ENCODE measurements at places on chromosomes 12 and 14.

DNA sequence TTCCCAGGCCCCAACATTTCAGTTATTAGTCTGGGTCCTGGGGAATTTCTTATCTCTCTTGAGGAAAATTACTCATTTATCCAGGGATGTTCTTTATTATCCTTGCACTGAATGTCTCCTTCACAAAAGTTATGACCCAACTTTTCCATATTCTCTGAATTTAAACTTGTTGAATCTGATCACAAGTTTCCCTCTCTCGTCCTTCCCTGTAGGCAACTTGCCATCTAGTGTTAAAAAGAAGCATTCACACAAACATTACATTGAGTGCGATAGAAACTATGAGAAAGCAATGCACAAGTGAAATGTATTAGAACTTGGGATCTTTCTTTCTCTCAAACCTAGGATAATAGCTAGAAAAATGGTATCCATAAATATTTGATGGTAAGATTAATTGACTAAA, 608.4 kb downstream of the FSCB start:
- DNase-seq = no peak

GRCh38 chr12:117388951-117389446, 27.6 kb upstream of the NOS1 start:
- DNase-seq = no peak

GRCh38 chr12:67649570-67650387, 1.2 kb downstream of the DYRK2 start:
- peak; percentile 44 for DNase-seq

DNA sequence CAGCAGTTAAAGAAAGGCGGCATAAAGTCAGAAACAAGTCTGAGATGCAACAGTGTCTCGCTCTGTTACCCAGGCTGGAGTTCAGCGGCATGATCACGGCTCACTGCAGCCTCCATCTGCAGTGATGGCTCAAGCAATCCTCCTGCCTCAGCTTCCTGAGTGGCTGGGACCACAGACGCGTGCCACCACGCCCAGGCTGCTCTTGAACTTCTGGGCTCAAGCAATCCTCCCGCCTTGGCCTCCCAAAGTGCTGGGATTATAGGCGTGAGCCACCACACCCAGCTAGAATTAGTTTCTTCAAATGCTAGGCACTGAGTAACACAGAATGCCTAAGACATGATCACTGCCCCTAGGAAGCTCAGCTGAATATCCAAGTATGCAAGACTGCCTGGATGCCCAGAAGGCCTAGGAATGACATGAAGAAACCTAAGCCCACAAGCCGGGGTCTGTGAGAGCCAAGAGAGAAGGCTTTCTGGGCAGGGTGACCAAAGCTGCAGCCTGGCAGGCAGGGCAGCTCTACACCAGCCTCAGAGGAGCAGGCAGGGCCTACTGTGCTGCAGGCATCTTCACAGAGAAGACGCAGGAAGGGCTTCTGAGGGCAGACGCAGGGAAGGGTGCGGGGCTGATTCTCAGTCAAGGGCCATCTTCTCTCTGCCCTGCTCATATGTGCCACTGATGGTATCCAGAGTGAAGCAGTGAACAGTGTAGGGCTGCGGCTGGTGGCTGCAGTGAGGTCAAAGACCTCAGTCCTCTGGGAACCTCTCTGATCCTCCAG, 4.3 kb upstream of the PPP2R5C start:
- no peak for DNase-seq

GRCh38 chr12:112167718-112168525, 42.6 kb downstream of the TRAFD1 start:
- no peak for DNase-seq

- no peak for DNase-seq
Observed at GRCh38 chr12:103475073-103475472, 20.7 kb downstream of the C12orf42 start.

DNA sequence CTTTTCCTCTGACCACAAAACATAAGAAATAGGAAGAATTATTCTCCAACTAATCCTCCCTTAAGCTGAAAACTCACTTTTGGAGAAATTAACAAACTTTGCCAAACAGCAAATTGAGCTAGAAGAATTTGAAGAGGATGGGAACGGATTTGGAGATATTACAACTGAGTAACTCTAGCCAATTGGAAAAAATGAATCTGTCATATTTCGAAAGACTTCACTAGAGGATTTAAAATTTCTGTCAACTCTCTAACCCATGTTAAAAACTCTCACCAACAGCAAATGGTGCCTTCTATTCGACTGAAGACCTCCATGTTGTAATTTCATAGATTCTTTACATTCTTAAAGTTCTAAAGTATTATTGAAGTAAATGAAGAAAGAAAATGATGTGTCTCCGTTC, 414.2 kb downstream of the RMST start:
- no peak for DNase-seq

DNA sequence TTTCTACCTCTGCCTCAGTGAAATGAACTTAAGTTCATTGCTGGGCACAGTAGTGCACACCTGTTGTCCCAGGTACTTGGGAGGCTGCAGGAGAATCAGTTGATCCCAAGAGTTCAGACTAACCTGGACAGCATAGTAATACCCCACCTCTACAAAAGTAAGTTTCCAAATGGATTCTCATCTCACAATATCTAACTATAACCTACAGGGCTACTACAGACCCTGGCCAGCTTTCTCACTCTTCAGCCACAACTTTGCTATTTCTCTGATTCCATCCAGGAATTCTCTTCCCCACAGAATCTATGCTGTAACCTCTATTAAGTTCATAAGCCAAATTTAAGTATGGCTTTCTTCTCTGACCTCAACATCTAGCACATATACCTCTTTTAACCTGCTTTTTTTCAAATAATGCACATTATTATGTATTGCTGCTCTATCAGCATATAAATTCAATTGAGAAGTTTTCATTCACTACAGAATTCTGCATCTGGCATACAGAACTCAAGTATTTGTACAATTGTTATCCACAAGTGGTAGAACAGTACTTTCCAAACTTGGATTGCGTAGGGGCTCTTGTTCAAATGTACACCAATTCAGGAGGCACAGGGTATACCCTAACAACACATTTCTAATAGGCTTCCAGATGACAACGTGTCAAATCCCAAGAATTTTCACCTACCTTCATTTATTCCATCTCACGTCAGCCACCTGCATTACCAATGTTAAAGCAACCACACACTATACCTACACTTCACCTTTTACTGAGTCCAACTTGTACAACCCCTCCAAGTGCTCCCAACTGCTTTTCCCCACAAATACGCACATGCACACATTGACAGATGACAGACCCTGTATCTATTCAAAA, 3.8 kb downstream of the RPS29 start:
- no peak for DNase-seq

GRCh38 chr12:69816082-69816481, 8.9 kb upstream of the MYRFL start:
- no peak for DNase-seq

GRCh38 chr14:67393689-67394088, 18.3 kb downstream of the PLEK2 start:
- no peak for DNase-seq

GRCh38 chr12:87985069-87985675, 44.0 kb downstream of the C12orf50 start:
- no peak for DNase-seq

DNA sequence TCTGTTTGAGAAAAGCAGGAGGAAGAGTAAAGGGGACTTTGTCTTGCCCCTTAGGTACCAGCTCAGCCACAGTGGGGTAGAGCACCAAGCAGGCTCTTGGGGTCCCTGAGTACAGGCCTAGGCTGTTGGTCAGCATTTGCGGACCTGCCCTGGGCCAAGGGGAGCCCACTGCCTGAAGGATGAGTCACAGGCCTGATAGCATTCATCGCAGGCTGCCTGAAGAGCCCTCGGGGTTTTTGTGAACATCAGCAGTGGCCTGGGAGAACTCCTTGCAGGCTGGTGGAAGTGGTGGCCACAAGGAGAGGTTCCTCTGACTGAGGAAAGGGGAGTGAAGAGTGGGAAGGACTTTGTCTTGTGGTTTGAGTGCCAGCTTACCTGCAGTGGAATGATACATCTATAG, 25.0 kb upstream of the P2RX7 start:
- no peak for DNase-seq

- DNase-seq = peak; percentile 47
Observed at GRCh38 chr14:72646861-72647528, 246.9 kb downstream of the DPF3 start.

- DNase-seq = no peak
Observed at GRCh38 chr12:39502726-39503125, 59.8 kb upstream of the KIF21A start.

Data from glutamatergic neuron (in vitro differentiated cells).